CD4-positive, alpha-beta memory T cell (primary cell): ENCODE measurements at places on chromosomes 11 and 22. TPM values are rescaled to one million over a fixed set of nuclear protein-coding genes. Genes with fewer than 3 reads are reported as not detected.

SLC17A6 gene
- total RNA-seq, result not detected

SHANK2 gene
- total RNA-seq, result not detected

EHF gene
- total RNA-seq, result not detected

MPST gene
- 3.7 TPM for total RNA-seq

CARD16 gene
- total RNA-seq, result 59.0 TPM

LSP1 gene
- total RNA-seq, result 327 TPM

EIF1AD gene
- total RNA-seq, result 60.2 TPM

ARHGEF17 gene
- total RNA-seq, result 0.23 TPM

PTPN5 gene
- total RNA-seq, result not detected

GRCh38 chr22:39133871-39134270 lies 18.6 kb downstream of the CBX7 start:
- H3K36me3 ChIP-seq, result peaks cover 12% of the 10 kb centered on the region
- H3K27ac ChIP-seq, result no peak overlapping the region
- H3K4me3 ChIP-seq, result no peak overlapping the region
- no peaks in the 10 kb centered on the region for H3K27me3 ChIP-seq
- H3K4me1 ChIP-seq, result no peaks in the 10 kb centered on the region

GRCh38 chr22:28148816-28149465 lies 229.9 kb upstream of the PITPNB start:
- no peaks in the 10 kb centered on the region for H3K27me3 ChIP-seq
- no peaks in the 10 kb centered on the region for H3K4me1 ChIP-seq
- no peak overlapping the region for H3K4me3 ChIP-seq
- no peak overlapping the region for H3K27ac ChIP-seq
- H3K36me3 ChIP-seq, result no peaks in the 10 kb centered on the region
- no peak for DNase-seq

- H3K4me1 ChIP-seq, result no peaks in the 10 kb centered on the region
- H3K36me3 ChIP-seq, result no peaks in the 10 kb centered on the region
- no peak overlapping the region for H3K4me3 ChIP-seq
- H3K27me3 ChIP-seq, result no peaks in the 10 kb centered on the region
- DNase-seq, result no peak
Measured at GRCh38 chr11:87769661-87770060, 405.6 kb downstream of the RAB38 start.

DNA sequence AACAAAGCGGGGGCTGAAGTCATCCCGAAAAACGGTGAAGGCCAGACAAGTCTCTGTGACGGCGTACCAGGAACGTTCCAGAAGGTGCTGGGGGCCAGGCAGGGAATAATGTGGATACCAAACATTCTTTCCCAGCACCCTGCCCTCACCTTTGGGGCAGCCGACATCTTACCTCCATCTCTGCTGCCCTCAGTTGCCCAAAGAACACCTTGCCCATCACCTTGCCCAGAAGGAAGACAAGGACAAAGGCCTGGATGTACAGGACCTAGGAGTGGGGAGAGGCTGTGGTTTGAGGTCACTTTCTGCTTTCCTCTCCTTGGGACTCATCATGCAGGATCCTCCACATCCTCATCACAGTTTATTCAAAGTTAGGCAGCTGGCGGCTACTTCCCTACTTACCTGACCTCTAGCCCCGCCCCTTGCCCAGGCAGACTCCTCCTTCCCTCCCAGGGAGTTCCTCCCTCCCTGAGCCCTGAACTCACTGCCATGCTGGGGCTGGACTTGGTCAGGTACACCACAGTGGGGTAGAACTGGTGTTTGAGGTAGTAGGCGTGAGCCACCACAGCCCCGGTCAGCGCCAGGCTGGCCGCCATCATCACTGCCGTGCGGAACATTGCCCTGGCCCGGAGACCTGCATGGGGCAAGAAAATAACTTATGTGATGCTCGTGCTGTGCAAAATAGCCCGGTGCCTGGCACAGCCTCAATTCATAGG lies 1.2 kb downstream of the SYVN1 start:
- H3K27ac ChIP-seq, result peak overlapping the region; percentile 99
- peak overlapping the region; percentile 99 for H3K4me3 ChIP-seq
- peak; percentile 76 for DNase-seq
- H3K4me1 ChIP-seq, result peaks cover 30% of the 10 kb centered on the region

DNA sequence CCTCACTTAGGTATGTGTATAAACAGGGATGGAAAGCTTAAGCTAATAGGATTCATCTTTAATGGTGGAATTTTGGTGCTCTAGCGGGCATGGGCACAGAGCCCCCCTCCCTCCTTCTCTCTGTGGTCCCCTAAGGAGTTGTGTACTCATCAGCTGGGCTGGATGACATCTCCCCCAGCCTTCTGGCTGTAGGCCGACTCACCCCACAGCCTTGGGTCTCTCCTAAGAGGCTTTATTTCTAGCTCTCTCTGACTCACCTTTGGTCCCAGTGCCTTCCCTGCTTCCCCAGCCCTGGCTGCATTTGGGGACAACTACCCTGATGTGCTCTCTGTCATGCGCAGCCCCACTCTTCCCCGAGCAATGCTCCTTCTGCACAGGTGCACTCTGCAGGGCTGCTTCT lies 26.9 kb downstream of the SLC6A5 start:
- no peak overlapping the region for H3K27ac ChIP-seq
- H3K4me1 ChIP-seq, result no peaks in the 10 kb centered on the region
- no peaks in the 10 kb centered on the region for H3K36me3 ChIP-seq
- no peak overlapping the region for H3K4me3 ChIP-seq
- no peak for DNase-seq
- H3K27me3 ChIP-seq, result no peaks in the 10 kb centered on the region

GRCh38 chr11:1389932-1390568 lies at the start of gene BRSK2:
Gene BRSK2 (plus strand): TSS chr11:1389934. CDS start chr11:1390285, 351 bp downstream.
- H3K36me3 ChIP-seq, result no peaks in the 10 kb centered on the region
- peaks cover 9% of the 10 kb centered on the region for H3K4me1 ChIP-seq
- DNase-seq, result no peak

- H3K36me3 ChIP-seq, result no peaks in the 10 kb centered on the region
- no peak overlapping the region for H3K4me3 ChIP-seq
- H3K4me1 ChIP-seq, result no peaks in the 10 kb centered on the region
- no peaks in the 10 kb centered on the region for H3K27me3 ChIP-seq
- no peak overlapping the region for H3K27ac ChIP-seq
- no peak for DNase-seq
Measured at GRCh38 chr22:24695561-24696511, 78.7 kb downstream of the PIWIL3 start.

- no peak for DNase-seq
- no peak overlapping the region for H3K4me3 ChIP-seq
- H3K27ac ChIP-seq, result no peak overlapping the region
- no peaks in the 10 kb centered on the region for H3K27me3 ChIP-seq
Measured at GRCh38 chr11:68560216-68560615, 99.7 kb downstream of the PPP6R3 start.

- no peaks in the 10 kb centered on the region for H3K4me1 ChIP-seq
- no peak for DNase-seq
- H3K27me3 ChIP-seq, result no peaks in the 10 kb centered on the region
- no peak overlapping the region for H3K4me3 ChIP-seq
Measured at GRCh38 chr11:43834286-43834685, 46.3 kb upstream of the ALKBH3 start.

DNA sequence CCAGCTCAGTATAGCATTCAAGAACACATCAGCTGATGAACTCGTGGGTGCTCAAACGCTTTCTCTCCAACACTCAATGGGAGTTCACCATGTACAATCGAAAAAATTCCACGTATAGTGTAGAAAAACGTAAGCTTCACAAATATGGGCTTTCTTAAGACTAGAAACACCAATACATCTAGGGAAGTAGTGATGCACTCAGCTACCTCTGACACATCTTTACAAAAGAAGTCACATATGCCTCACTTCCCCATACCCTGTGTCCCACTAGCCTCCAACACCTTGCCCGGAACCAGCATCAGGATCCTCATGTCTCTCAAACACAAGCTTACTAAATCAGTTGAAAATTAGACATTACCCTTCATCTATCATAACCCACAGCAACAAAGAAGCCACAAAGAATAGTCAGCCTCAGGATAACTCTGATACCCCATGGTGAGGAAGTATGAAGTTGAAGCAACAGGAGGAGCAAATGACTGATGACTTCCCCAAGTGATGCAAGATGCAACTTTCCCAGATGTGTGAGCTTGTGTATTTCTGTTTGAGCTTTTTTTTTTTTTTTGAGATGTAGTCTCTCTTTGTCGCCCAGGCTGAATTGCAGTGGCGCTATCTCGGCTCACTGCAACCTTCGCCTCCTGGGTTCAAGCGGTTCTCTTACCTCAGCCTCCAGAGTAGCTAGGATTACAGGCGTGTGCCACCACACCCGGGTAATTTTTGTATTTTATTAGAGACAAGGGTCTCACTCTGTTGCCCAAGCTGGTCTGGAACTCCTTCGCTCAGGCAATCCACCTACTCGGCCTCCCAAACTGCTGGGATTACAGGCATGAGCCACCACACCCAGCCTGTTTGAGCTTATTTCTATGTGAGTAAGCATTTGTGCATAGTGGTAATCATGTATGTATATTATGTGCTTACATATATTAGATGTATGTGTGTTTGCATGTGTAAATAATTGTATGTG lies 8.5 kb upstream of the DENND5A start:
- no peaks in the 10 kb centered on the region for H3K4me1 ChIP-seq
- no peak for DNase-seq
- H3K36me3 ChIP-seq, result no peaks in the 10 kb centered on the region
- H3K27me3 ChIP-seq, result no peaks in the 10 kb centered on the region
- H3K27ac ChIP-seq, result no peak overlapping the region

GRCh38 chr11:134638796-134639430 lies 226.9 kb upstream of the B3GAT1 start:
- H3K4me3 ChIP-seq, result no peak overlapping the region
- H3K4me1 ChIP-seq, result no peaks in the 10 kb centered on the region
- H3K36me3 ChIP-seq, result no peaks in the 10 kb centered on the region
- DNase-seq, result no peak
- H3K27ac ChIP-seq, result no peak overlapping the region

- H3K4me3 ChIP-seq, result no peak overlapping the region
- H3K27me3 ChIP-seq, result no peaks in the 10 kb centered on the region
- no peaks in the 10 kb centered on the region for H3K36me3 ChIP-seq
- H3K27ac ChIP-seq, result no peak overlapping the region
- H3K4me1 ChIP-seq, result no peaks in the 10 kb centered on the region
- no peak for DNase-seq
Measured at GRCh38 chr22:23036684-23037428, 33.5 kb upstream of the GNAZ start.

GRCh38 chr11:128841461-128842072 lies 25.5 kb downstream of the KCNJ1 start:
- no peak overlapping the region for H3K27ac ChIP-seq
- H3K36me3 ChIP-seq, result no peaks in the 10 kb centered on the region
- peaks cover 99% of the 10 kb centered on the region for H3K4me1 ChIP-seq
- H3K27me3 ChIP-seq, result no peaks in the 10 kb centered on the region
- no peak overlapping the region for H3K4me3 ChIP-seq

- H3K36me3 ChIP-seq, result no peaks in the 10 kb centered on the region
- peaks cover 7% of the 10 kb centered on the region for H3K4me1 ChIP-seq
- DNase-seq, result no peak
- H3K27ac ChIP-seq, result no peak overlapping the region
- H3K27me3 ChIP-seq, result peaks cover 8% of the 10 kb centered on the region
Measured at GRCh38 chr22:23565305-23565914, 14.7 kb downstream of the IGLL1 start.

- H3K36me3 ChIP-seq, result no peaks in the 10 kb centered on the region
- no peaks in the 10 kb centered on the region for H3K4me1 ChIP-seq
- no peak overlapping the region for H3K4me3 ChIP-seq
Measured at GRCh38 chr11:88318017-88318416, 19.5 kb downstream of the CTSC start.

- H3K36me3 ChIP-seq, result peaks cover 13% of the 10 kb centered on the region
- no peaks in the 10 kb centered on the region for H3K27me3 ChIP-seq
- no peak for DNase-seq
- no peak overlapping the region for H3K27ac ChIP-seq
- peaks cover 11% of the 10 kb centered on the region for H3K4me1 ChIP-seq
Measured at GRCh38 chr22:37930270-37930951, 23.0 kb downstream of the C22orf23 start.

DNA sequence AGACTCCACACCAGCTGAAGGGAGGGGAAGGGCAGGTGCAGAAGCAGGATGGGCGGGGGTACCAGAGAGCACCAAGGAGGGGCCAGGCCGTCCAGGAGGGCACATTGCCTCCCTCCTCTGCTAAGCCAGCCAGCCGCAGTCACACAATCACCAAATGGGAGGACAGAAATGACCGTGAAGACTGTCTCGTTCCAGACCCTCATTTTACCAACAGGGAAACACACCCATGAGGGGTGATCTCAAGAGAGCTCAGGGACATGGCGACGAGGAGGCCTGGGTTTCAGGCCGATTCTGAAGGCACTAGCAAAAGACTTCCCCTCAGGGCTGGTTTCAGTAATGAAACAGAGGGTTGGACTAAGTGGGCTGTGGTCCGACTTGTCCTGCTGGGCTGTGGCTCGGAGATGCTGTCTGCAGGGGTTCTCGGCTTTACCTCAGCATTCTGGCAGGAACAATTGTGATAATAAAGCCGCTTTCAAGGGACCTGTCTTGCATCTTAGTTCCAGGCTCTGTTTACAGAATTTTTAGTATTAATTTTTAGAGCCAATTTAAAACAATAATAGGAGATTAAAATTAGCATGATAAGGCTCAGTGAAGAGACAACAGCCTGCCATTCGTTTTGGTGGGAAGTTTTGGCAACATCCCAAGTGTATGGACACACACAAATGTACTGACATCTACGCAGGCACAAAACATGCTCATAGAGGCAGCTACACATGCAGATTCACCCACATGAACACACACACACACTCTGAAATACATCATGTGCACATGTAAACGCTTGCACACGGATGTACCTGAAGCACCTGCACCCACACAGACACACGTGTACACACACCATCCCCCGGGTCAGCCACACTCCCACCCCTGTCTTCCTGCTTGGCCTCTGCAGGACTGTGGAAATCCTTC lies 2.0 kb upstream of the B3GAT1 start:
- H3K4me3 ChIP-seq, result no peak overlapping the region
- H3K27me3 ChIP-seq, result peaks cover 8% of the 10 kb centered on the region
- no peaks in the 10 kb centered on the region for H3K36me3 ChIP-seq
- peaks cover 18% of the 10 kb centered on the region for H3K4me1 ChIP-seq
- no peak overlapping the region for H3K27ac ChIP-seq
- DNase-seq, result no peak

- no peak overlapping the region for H3K27ac ChIP-seq
- DNase-seq, result no peak
- no peaks in the 10 kb centered on the region for H3K4me1 ChIP-seq
- no peaks in the 10 kb centered on the region for H3K36me3 ChIP-seq
Measured at GRCh38 chr11:16572945-16573344, 165.5 kb upstream of the C11orf58 start.

- no peak for DNase-seq
- H3K27me3 ChIP-seq, result no peaks in the 10 kb centered on the region
- no peak overlapping the region for H3K4me3 ChIP-seq
Measured at GRCh38 chr22:47375621-47376321, 613.3 kb downstream of the TBC1D22A start.

DNA sequence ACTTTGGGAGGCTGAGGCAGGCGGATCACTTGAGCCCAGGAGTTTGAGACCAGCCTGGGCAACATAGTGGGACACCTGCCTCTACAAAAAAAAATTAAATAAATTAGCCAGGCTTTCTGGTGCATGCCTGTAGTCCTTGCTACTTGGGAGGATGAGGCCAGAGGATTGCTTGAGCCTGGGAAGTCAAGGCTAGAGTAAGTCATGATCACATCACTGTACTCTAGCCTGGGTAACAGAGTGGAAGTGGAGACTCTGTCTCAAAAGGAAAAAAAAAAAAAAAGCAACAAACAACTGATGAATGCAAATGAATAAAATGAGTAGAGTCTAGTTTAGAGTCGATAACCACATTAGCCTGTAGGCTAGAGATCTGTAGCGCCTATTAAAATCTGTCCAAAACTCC lies 3.9 kb upstream of the BCL2L13 start:
- H3K4me3 ChIP-seq, result no peak overlapping the region
- peaks cover 16% of the 10 kb centered on the region for H3K4me1 ChIP-seq
- H3K36me3 ChIP-seq, result no peaks in the 10 kb centered on the region
- DNase-seq, result no peak
- no peaks in the 10 kb centered on the region for H3K27me3 ChIP-seq
